ENCODE measurements at places on chromosomes 12 and 14. TPM values are rescaled to one million over a fixed set of nuclear protein-coding genes. Genes with fewer than 3 reads are reported as not detected.

DNA sequence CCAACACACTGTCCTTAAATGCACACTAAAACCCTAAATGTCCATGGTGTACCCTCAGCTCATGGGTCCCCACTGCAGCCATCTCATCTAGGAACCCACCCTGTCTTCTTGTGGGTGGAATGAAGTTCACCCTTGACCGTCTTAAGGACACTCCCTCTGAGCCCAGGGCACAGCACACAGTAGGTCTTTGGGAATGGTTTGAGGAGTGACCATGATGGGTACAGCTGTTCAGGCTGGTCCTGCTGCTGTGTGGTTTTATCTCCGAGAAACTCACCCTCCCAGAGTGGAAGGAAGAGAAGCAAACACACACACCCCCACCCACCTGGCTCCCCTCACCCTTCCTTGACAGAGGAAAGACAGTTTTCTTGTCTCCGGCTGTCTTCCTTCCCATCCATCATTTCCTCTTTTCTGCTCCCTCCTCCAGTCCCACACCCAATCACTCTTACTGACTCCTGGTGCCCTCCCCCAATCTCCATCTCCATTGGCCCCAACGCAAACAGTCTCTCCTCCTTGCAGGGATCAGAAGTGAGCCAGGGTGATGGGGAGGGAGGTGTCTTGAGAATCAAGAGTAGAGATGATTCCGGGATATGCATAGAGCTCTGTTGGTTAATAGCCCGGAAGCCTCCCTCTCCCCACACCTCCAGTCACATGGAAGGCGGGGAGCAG lies 105.9 kb upstream of the LHX5 start:
- no peaks in the 10 kb centered on the region for H3K4me1 ChIP-seq
- H3K36me3 ChIP-seq, result no peaks in the 10 kb centered on the region
- DNase-seq, result no peak
- no peaks in the 10 kb centered on the region for H3K27me3 ChIP-seq

The TMPO gene
- 366 TPM for total RNA-seq

DNA sequence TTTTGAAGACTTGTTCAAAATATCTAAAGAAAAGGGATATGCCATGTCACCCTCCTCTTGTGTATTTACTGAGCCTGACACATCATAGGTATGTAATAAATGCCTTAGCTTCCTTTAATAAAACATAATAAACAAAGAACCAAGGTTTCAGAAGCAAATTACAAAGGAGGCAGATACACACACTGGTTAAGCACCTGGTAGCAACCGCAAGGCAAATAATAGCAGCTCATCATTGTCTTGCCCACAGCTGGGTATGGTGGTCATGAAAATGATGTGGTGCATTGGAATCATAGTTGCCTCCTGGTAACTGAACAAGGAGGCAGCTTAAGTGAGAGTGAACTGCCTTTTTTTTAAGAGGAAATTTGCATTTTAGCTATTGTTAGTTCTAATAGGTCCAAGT lies 39.0 kb downstream of the PAX9 start:
- no peaks in the 10 kb centered on the region for H3K4me1 ChIP-seq
- H3K27me3 ChIP-seq, result no peaks in the 10 kb centered on the region
- DNase-seq, result no peak
- H3K27ac ChIP-seq, result no peak overlapping the region

DNA sequence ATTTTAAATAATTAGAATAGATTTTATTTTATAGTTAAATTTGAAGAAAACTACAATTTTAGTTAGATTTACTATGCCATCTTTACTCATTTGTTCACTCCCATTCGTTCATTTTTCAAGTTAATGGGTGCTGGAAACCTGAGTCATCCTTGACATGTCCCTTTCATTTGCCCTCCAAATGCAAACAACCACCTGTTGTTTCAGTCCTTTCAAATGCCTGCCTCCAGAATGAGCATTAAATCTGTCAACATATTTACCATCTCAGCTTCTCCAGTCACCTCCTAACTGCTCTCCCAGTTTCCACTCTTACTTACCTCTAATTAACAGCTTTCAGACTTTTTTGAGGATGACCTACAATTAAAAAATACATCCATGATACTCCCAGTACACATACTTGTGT lies 375.5 kb downstream of the RAD51B start:
- no peak for DNase-seq
- no peak overlapping the region for H3K4me3 ChIP-seq

Data from activated CD8-positive, alpha-beta memory T cell treated with anti-CD3 and anti-CD28 coated beads, Interleukin-2, amount 10 ng/mL, durations not matched to agents 7 days and 5 days (primary cell).